Activated effector memory CD4-positive, alpha-beta T cell treated with anti-CD3 and anti-CD28 coated beads, Interleukin-2, amount 50 U/mL, for 16 hours (primary cell): ENCODE measurements at places on chromosomes 6 and 20.

DNA sequence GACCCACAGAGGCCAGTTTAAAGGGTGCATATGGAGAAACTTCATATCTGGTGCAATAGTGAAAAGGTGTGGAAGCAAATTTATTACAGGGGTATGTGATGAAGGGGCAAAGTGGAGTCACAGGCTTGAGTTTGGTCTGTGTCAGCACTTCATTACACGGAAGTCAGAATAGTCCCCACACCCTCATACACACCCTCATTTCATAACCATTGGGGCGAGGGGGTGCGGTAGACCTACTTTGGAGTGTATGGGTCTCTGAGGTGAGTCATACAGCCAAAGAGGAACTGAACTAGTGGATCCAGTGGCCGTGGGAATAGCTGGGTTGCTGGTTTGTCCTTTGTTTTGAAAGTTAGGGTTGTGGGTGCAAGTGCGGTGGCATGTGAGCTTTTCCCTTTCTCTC is 3.3 kb downstream of the TM9SF4 start:
- DNase-seq: no peak

DNA sequence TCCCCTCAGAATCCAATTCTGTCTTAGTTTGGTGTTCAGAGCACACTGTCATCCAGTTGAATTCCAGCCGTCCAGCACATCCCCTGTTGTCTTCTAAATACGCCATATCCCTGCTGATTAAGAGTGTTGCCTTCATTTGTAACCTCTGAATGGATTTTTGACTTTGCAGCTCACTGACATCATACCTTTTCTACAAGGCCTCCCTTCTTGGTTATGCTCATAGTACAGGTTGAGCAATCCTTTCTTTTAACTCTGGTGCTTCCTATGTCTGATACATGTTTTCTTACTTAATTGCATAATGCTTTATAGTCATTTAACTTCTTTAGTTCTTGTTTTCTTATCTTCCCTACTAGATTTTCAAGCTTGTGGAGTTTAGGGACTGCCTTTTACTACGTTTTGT is 36.4 kb downstream of the XRN2 start:
- no peak for DNase-seq

DNA sequence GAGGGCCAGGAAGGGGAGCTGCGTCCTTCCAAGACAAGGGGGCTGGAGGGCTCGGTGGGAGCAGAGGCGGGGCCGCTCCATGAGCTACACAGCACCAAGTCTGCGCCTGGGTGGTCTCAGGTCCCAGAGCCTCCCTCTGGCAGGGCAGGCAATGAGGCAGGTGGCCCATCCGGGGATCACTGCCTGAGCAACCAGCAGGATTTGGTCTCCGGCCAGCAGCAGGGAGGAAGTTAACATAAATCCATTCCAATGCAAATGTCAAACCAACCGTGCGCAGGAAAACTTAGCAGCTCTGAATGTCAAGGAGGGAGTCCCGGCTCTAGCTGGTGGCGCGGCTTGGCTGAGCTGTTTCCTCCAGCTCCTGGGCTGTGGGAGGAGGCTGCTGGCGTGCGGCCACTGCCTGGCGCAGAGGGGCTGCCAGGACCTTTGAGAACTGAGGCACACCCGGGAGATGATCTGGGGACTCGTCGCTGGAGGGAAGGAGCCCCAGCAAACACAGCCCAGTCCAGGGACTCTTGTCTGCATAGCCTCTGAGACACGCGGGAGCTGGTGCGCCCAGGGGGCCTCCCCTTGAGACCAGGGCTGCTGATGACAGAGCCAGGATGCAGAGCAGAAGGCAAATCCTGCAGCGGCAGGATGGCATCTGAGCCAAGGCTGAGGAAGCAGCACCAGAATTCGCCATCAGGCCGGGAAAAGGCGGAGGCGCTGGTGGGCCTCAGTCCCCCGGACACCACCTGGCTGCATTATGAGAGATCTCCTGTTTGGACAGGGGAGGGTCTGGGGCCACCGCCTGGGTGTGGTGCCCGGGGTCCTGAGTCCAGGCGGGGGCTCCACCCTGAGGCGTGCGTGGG is 33.1 kb upstream of the CHRNA4 start:
- no peak for DNase-seq

GRCh38 chr6:41247288-41247865 is 19.2 kb downstream of the TREML4 start:
- DNase-seq: no peak

GRCh38 chr20:20259533-20259932 is 108.4 kb upstream of the INSM1 start:
- no peak for DNase-seq

GRCh38 chr6:39280247-39280731 is 33.9 kb downstream of the KCNK17 start:
- DNase-seq: no peak

- DNase-seq: peak; percentile 78
Observed at GRCh38 chr20:53623454-53624211, 30.0 kb upstream of the ZNF217 start.

DNA sequence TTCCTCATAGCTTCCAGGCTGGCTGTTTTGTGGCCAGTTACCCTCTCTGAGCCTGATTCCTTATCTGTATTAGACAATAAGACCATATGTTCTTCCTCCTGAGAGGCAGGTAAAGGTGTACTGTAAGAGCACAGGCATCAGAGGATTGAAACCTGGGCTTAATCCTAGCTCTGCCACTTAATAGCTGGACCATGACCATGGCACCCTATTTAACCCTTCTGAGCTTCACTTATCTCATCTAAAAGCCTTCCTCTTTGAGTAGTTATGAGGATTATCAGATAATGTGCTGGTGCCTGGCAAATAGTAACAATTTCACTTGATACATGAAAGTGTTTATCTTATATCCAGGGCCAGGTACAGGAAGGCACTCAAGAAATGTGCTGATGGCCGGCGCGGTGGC is 34.9 kb downstream of the BCL2L1 start:
- no peak for DNase-seq

- DNase-seq: no peak
Observed at GRCh38 chr6:63785006-63785405, 149.4 kb downstream of the PHF3 start.

- DNase-seq: no peak
Observed at GRCh38 chr20:9517297-9518162, 3.1 kb downstream of the LAMP5 start.

GRCh38 chr6:79898076-79898475 is 49.3 kb downstream of the ELOVL4 start:
- DNase-seq: no peak

- DNase-seq: no peak
Observed at GRCh38 chr20:34437330-34437986, 74.4 kb downstream of the ITCH start.

GRCh38 chr6:22926790-22927354 is 357.5 kb downstream of the HDGFL1 start:
- DNase-seq: no peak

DNA sequence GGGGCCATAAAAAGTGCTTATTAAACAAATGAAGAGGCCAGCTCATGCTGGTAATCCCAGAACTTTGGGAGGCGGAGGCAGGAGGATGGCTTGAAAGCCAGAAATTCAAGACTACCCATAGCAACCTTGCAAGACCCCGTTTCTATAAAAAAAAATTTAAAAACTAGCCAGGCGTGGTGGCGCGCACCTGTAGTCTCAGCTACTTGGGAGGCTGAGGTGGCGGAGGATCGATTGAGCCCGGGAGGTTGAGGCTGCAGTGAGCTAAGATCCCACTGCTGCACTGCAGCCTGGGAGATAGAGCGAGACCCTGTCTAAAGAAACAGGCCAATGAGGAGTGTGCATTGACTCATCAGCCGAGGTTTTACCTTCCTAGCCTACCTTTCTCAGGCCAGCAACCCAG is 15.2 kb downstream of the NPEPL1 start:
- DNase-seq: no peak

- DNase-seq: no peak
Observed at GRCh38 chr6:74762841-74763240, 443.0 kb downstream of the COL12A1 start.

DNA sequence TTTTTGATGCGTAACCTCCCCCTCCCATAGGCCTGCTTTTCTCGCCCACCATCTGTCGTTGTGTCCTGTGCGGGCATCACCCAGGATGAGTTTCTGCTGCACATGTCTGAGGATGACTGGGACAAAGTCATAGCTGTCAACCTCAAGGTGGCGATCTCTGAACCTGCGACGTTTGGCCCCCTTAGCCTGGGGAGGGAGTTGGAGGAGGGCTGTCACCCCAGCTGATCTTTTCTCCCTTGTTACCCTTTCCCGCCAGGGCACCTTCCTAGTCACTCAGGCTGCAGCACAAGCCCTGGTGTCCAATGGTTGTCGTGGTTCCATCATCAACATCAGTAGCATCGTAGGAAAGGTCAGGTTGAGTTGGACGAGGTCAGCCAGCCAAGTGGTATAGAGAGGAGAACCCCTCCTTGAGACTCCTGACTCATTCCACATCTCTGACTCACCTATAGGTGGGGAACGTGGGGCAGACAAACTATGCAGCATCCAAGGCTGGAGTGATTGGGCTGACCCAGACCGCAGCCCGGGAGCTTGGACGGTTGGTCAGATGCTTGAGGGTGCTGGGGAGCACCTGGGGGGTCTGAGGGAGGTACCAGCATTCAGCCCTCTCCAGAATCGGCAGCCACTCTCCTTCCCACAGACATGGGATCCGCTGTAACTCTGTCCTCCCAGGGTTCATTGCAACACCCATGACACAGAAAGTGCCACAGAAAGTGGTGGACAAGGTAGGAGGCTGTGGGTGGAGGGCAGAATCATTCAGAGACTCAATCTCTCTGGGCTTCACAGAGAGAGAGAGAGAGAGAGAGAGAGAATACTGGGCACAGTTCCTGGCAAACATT is 954 bp downstream of the HSD17B8 start:
- DNase-seq: peak; percentile 72

GRCh38 chr6:9532621-9533557 is 882.0 kb downstream of the TFAP2A start:
- DNase-seq: no peak

DNA sequence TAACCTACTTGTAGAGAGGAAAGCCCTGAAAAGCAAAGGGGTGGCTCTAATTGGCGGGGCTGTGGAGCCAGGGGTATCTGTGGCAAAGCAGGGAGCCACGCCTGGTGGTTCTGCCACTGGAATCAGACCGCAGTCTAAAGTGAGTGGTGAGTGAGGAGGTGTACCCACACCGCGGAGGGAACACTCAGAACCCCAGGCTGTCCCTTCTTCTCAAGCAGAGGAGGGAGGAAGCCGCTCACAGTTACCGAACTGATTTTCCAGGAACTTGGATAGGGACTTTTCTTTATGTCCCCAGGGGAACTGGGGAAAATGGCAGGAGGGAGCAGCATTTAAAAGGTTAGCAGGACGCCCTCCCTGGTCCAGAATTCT is 287.2 kb downstream of the TAF4 start:
- DNase-seq: no peak

- DNase-seq: no peak
Observed at GRCh38 chr6:154134471-154135147, 95.6 kb downstream of the OPRM1 start.

- no peak for DNase-seq
Observed at GRCh38 chr6:111951497-111952085, 78.3 kb upstream of the FYN start.

GRCh38 chr6:80133020-80133419 is 26.5 kb downstream of the BCKDHB start:
- DNase-seq: peak; percentile 66

GRCh38 chr20:51382111-51382985 is 160.2 kb downstream of the NFATC2 start:
- peak; percentile 31 for DNase-seq

GRCh38 chr6:139939189-139939979 is 564.9 kb upstream of the CITED2 start:
- DNase-seq: no peak

DNA sequence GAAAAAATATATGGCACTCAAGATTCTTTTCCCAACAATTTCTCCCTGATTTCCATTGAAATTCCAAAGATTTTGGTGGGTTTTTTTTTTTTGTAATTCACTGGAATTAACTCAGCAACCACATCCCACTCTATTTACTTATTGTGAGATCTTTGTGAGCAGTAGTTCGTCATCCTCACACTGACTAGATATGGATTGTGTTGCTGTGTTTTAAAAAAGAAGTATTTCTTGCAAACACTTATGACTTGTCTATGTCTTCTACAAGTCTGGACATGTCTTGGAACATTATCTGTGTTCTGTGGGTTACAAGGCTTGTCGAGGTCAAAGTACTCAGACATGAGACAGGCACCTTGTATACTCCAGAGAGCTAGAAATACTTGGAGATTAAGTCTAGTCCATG is 7.3 kb upstream of the TENT5A start:
- no peak for DNase-seq

- DNase-seq: no peak
Observed at GRCh38 chr6:119735530-119735929, 386.0 kb upstream of the MAN1A1 start.

- DNase-seq: no peak
Observed at GRCh38 chr6:97085772-97086171, 161.2 kb downstream of the KLHL32 start.

DNA sequence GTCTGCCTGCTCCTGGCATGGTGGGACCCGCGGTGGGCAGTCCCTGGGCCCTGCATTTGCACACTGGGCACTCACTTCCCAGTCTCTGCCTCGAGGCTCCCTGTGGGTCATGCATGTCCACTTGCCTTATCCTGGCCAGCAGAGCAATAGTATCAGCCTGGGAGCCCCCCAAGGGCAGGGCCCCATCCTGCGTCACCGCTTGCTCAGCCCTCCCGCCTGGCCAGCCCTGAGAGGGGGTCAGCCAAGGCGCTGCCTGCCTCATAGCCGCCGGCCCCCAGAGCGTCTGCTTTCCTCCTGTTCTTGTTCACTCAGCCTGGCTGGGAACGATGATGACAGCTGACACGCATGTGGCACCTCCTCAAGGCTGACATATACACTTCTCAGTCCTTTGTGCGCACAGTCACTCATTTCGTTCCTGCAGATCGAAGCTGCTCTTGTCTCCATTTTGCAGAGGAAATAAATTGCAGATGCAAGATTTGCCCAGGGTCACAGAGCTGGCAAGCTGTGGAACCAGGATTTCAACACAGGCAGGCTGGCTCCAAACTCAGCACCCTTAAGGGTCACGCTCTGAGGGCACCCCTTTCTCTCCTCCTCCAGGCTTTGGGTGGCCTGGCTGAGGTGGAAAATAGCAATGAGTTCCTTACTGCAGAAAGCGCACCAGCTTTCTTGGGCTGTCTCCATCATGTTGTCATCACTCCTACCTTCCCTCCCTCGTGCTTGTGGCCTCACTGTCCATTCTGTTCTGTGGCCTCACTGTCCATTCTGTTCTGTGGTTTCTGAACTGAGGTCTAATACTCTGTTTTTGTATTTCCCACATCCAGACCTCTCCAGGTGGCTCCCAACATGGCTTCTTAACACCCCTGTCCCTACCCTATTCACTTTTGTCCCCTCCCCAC is 17.2 kb downstream of the KCNK17 start:
- no peak for DNase-seq

DNA sequence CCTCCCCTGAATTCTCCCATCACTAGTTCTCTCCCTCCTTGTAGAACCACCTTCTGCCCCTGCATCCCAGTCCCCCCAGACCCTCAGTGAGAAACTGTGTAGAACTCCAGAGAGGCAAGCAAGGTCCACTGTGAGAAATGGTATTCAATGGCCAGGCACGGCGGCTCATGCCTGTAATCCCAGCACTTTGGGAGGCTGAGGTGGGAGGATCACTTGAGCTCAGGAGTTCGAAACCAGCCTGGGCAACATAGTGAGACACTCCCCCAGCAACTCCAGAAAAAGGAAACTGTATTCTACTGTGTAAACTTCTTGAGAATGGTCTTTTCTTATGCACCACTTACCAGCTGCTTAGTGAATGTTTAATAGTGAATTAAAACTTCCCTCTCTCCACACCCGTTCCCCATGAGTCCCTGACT is 8.2 kb upstream of the CD83 start:
- no peak for DNase-seq

GRCh38 chr6:152783217-152783878 is 32.8 kb downstream of the VIP start:
- no peak for DNase-seq

- peak; percentile 69 for DNase-seq
Observed at GRCh38 chr20:48718786-48719578, 108.8 kb downstream of the PREX1 start.
